AG09309 (cell line): ENCODE measurements at places on chromosomes 2 and 18.

DNA sequence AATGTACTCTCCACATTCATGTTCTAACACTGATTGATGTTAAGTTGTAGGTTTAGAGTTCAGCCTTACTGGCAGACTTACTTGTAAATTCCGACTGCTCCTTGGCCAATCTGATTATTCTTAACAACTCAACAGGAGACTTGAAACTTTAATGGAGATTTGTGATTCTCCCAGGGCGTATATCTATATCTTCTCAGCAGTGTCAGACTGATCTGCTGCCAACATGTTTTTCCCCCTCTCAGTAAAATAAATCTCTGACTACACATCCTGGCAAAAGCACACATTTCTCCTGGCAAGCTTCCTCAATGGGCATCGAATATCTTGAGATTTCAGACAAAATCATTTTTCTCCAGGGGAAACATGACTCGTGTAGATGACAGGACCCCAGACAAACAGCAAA lies 1041.2 kb downstream of the DPP10 start:
- DNase-seq: no peak

DNA sequence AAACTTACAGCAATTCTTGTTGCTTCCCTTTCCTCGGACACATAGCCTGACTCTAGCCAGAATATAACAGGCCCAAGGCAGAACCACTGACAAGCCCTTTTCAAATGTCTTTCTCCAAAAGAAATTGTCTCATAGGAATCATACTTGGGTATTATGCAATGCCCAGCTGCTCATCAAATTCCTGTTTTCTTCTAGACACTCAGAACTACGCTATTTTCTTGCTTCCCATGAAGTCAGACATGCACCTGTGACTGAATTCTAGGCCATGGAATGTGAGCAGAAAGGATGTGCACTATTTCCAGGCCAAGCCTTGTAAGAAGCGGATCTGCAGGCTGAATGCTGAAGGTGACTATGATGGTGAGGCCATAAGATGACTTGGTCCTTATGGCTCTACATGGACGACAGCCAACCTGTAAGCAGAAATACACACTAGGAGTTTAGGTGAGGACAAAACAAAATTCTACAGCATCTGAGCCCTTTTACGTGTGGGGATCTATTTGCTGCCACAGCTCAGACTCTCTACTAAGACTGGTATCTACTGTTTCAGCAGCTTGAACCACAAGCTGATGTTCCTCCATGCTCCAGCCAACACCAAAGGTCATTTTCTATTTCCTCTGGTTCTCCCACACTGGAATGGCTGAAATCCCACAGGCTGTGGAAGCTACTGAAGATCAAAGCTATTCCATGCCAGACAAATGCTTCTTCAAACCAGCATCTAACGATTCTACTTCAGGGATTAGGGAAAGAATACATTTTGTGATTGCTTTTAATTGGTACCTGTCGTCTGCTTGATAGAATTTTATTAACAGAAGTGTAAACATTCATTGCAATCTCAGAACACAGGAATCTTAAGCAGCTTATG lies 378.7 kb downstream of the RBM43 start:
- peak; percentile 55 for DNase-seq

DNA sequence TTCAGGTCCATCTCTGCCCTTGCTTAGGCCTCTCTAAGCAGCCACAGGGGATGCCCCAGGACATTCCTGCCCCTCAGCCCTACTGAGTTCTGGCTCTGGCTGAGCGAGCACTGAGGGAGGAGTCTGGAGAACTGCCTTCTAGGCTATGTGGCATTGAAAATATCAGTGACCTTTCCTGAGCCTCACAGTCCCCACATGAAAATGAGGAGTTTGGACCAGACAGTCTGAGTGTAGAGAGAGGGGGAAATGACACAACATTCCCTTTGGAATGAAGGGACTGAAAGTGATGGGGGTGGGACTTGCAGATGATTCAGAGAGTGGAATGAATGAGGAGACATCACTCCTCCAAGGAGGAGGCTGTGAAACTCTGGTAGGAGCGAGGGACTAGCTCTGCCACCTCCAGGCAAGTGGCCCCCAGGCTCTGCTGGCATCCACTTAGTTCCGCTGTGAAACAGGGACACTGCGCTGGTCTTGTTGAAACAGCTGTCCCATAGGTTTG lies 8.0 kb downstream of the TNS1 start:
- DNase-seq: peak; percentile 61

DNA sequence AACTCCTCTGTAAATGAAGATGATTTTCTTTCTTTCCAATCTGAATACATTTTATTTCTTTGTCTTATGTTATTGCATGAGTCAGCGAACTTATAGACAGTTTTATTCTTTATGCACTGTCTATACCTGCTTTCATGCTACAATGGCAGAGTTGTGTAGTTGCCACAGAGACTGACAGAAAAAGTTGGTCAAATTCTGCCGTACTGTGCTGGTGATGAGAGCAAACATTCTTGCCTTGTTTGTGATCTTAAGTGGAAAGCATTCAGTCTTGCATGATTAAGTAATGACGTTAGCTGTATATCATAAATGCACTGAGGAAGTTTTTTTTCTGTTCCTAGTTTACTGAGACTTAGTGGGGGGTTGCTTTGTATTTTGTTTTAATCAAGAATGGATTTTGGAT lies 32.9 kb downstream of the ZC3H15 start:
- peak; percentile 46 for DNase-seq

DNA sequence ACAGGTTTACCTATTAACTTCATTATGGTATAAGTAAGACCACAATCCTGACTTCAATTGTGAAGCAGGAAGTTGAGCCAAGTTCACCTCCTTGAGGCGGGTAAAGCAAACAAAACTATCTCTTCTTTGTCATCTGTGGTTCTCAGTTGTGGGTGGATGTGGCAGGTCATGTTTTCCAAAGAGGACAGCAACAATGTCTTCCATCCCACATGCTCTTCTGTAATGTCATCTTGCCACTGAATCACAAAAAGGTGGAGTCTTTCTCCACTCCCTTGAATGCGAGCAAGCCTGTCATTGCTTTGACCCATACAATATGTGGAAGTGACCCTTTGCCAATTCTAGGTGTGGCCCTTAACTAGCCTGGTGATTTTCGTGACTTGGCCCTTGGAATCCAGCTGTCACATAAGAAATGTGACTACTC lies 98.7 kb downstream of the GRB14 start:
- DNase-seq: no peak
